ENCODE measurements at places on chromosomes 2 and 18.

GRCh38 chr2:67922080-67922785 lies 140.6 kb downstream of the C1D start:
- DNase-seq, result no peak

DNA sequence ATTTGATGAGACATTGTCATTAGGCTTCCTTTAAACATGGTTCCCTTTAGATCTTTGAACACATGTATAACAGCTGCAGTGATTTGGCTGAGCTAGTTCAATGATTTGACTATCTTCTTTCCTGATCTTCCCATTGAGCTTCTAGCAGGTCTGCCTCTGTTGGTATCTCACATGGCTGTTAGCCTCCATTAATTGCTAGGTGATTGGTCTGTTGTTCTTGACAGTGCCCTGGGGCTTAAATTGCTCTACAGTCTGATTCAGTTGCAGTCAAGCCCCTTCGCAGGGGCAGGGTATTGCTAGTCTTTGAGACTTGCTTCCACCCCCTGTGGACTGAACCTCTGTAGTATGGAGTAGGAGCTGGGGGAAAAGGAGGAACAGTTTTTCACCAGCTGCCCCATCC lies 24.1 kb downstream of the SKA1 start:
- DNase-seq, result no peak

DNA sequence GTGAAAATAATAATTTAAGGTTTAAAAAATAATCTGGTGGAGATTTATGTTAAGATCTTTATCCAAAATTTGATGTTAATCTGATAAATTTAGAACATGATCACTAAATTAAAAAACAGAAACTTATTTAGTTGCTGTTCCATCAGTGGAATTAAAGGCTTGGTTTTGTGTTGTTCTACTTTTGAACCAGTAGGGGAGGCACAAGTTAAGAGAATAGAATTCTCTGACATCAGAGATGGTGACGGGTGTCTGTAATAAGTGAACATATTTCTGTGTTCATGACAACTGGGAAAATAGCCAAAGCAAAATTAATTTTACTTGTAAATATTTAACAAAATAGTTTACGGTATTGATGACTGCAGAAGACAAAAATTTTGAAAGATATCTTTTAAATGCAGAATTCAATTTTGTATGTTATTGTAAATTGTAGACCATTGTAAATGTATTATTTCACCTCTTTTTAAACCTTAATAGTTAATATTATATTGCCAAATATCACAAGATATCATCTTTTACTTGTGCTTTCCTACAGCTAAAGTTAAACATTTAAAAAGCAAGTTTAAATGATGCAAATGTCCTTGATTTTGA lies 106.0 kb downstream of the UBR3 start:
- DNase-seq, result no peak

DNA sequence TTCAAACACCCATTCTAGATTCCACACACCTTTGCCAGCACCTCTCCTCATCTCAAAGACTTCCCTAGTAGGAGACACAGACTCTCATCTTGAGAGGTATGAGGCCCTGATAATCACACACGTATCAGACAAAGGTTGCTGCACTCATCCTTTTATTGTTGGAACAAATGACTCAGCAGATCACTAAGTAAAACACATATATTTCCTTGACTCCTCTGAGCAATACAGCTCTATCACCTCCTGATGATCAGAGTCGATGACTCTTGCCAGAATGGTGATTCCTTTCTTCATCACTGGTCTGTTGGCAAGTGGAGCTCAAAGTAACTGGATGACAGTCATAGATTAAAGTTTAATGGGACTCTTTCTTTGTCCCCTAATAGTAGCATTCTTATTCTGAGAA lies 1049.2 kb upstream of the ZEB2 start:
- DNase-seq, result no peak

- DNase-seq, result no peak
These were observed 173.7 kb downstream of the PRKCE start for GRCh38 chr2:45825001-45825651.

DNA sequence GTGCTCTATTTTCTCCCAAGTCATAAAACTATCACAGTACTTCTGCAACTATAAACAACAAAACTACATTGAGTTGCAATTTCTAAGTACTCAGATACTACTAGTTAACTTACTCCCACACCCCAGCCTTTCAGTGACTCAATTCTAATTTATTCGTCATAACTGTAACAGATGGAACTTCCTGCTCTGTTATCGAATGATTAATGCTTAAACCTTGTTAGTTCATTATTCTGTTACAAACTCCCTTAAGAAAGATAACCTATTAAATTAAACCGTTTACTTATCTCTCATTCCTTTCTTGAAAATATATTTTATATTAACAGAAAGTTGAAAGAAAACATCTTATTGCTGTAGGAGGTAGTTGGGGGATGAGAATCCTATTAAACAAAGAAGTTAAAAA lies 17.0 kb downstream of the TNFAIP6 start:
- DNase-seq, result no peak

Measured in activated CD8-positive, alpha-beta memory T cell treated with anti-CD3 and anti-CD28 coated beads for 4 hours (primary cell).